ENCODE measurements at places on chromosomes 7 and 10.

DNA sequence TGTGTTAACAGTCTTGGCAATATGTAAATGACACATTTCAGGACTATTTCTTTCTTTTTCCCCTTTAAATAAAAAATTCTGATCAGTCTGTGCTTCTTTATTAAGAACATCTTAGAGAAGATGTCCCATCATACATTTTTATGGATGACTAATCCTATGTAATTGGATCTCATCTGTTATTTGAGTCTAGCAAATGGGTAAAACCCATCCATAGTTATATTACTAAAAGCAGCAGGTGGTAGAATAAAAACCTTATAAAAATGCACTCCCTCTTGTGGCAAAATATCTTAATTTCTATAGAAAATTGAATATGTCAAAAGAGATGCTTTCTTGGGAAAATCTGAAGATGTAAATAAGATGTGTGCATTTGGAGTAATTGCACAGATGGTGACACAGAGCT lies 35.3 kb downstream of the TRRAP start:
- DNase-seq: no peak

DNA sequence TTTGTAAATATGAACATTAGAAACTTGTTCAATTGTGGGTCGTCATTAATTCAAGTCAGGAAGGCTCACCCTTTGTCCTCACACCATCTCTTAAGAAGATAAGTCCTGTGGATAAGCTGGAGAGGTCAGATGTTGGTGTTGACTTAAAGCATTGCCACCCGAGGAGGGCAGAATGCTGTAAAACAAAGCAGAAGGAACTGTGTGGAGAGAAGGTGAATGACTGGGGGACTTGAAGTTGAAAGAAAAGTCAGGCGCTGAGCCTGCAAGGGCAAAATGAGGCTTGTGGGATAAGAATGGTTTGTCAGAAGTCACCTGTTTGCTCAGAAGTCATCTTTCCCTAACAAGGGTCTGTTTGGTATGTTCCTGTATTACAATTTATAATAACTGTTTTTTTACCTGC lies 9.1 kb downstream of the RPA3 start:
- DNase-seq: no peak

GRCh38 chr10:79444199-79445119 lies 965 bp downstream of the ZCCHC24 start:
- DNase-seq: no peak

- no peak for DNase-seq
Measured at GRCh38 chr7:29884399-29885272, 78.3 kb downstream of the WIPF3 start.

DNA sequence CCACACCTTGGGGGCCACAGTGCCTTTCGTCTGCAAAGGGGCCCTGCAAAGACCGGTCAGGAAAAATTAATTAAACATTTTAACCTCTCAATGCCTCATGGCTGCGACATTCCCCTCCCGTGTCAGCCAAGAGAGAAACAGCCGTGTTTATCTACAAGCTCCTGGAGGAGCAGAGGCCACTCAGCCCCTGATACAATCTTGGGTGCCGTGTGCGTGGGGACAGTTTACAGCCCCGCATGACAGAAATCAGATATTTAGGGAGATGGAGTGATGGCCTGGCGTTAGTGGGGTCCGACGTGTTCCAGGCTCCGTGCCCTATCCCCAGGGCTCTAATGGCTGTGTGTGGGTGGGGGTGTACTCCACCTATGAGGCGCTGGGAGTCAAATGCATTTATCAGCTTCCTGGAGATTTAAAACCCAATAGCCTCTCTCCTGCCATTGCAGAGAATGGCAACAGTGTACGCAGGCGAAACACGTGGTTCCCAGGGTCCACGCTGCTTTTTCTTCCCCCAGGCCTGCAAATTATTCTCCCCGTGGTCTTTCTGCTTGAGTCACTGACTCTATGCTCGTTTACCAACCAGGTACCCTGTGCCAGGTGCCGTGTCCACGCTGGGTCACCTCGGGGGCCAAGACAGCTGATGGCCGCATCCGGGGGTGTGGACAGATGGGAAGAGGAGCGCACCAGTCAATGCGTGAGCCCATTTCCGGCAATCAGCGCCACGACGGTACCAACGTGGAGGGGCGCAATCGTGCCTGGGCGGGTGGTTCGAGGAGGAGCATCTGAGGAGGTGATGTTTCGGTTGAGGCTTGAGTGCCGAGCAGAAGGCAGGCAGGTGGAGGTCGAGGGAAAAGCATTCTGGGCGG lies 26.6 kb upstream of the PSMG3 start:
- no peak for DNase-seq

GRCh38 chr7:135154734-135155133 lies 6.9 kb downstream of the TMEM140 start:
- DNase-seq: no peak

- no peak for DNase-seq
Measured at GRCh38 chr7:80526472-80526871, 14.6 kb upstream of the GNAT3 start.
